ENCODE measurements at places on chromosomes 11 and 22.

GRCh38 chr11:13769188-13769587 is 100.7 kb downstream of the FAR1 start:
- DNase-seq = no peak

GRCh38 chr22:32063701-32064100 is 20.6 kb downstream of the SLC5A1 start:
- no peak for DNase-seq

DNA sequence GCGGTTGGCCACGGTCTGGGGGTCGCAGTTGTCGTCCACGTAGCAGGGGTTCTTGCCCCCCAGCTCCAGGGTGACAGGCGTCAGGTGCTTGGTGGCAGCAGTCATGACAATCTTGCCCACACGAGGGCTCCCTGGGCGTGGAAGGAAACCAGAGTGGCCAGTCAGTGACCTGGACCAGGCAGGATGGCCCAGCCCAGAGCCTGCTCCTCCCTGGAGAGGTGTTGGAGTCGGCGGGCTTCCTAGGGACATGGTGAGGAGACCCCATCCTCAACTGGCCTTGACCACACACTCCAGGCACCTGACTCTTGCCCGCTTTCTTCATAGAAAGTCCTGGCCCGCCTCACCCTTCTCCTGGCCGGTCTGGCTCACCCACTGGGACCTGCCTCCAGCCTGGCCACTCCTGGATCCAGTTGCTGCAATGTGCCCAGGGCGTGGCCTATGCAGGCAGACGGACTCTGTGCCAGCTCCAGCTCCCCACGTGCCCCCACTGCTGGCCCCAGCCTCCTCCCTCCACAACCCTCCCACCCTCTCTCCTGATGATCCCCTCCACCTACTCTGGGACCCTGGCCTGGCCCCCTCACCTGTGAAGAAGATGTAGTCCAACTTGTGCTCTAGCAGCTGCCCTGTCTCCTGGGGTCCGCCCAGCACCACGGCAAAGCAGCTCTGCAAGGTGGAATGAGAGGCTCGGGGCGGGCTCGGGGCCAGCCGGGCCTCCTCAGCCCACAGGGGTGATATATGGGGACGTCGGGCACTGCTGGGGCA is 8.7 kb downstream of the ALDH3B2 start:
- peak; percentile 64 for DNase-seq

GRCh38 chr11:71301858-71302533 is 49.6 kb upstream of the SHANK2 start:
- DNase-seq = no peak

- no peak for DNase-seq
Observed at GRCh38 chr11:125369808-125370207, 126.3 kb downstream of the FEZ1 start.

DNA sequence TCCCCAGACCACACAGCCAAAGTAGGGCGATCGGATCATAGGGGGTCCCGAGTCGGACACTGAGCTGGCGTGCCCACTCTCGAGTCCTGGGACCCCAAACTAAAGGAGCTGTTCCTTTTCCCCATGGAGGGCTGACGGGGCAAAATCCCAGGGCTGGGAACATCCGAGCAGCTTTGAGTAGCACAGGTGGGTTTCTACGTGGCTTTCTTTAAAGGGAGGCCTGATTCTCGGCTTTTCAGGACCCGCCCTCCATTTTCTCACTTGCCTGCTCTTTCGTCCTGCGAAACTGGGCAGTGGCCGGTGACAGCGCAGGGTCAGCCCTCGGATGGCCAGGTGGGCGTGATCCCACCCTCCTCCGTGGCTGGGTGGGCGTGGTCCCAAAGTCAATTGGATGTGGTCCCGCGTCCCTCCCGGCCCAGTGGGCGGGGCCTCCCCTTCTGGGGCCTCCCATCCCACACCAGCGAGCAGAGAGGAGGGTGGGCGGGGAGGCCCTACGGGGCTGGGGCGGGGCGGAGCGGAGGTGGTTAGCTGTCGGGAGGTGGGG is 17.5 kb upstream of the TXNRD2 start:
- peak; percentile 100 for DNase-seq

DNA sequence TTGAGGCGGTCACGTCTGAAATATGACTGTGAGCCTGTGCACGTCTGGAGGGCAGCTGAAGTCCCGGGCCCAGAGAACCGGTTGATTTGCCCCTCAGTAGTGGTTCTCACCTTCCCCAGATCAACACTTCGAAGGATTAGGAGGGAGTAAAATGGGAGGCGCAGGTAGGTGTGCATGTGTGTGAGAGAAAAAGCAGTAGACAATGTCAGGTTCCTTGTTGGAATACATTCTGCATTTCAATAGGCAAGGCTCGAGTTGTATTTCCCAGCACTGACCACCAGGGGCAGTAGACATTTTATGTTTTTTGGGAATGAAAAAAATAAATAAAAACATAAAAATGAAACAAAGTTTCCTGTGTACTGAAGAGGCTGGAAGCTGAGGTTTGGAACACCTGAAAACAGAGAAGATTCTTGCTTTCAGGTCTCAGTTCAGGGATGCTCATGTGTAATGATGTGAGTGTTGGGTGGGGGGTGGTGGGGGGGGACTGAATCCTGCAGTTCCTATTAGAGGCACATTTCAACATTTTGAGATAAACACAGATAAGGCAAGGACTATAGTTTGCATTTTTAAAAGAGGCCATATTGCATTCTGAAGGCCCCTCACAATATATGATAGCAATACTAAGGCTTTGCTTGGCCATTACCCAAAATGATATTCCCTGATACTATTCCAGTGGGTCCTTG is 333.9 kb downstream of the CADM1 start:
- peak; percentile 51 for DNase-seq

All from H7 (cell line).